IMR-90 (cell line): ENCODE measurements at places on chromosomes 2 and 18. TPM values are rescaled to one million over a fixed set of nuclear protein-coding genes. Genes with fewer than 3 reads are reported as not detected.
A peak's percentile ranks its signal among the peaks of the same experiment; 100 is the strongest.

- no peak for DNase-seq
Measured at GRCh38 chr18:57185434-57185833, 38.5 kb downstream of the BOD1L2 start.

GRCh38 chr2:48600917-48601316, 16.7 kb upstream of the GTF2A1L start:
- peak; percentile 87 for DNase-seq

The MLPH gene
- total RNA-seq: 13.8 and 13.9 TPM in 2 replicates

The DSG2 gene
- total RNA-seq: 1.7 and 2.3 TPM in 2 replicates

DNA sequence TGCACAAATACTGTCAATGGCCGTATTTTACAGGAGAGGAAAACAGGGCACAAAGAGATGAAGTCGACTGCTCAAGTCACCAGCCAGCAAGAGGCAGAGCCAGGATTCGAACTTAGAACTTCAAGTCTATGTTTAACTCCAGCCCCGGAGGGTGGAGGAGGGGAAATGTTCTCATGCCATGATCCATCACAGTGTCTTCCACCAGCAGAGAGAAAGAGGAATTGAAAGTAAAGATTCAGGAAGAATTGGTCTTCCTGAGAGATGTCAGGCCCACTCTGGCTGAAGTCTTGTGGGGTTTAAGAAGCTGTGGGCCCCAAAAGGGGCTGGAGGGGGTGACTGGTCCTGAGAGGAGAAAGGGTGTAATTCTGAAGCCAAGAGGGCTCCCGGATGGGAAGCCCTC, 260.0 kb downstream of the TNS1 start:
- no peak for DNase-seq

The TUBA3E gene
- total RNA-seq: not detected in 2 replicates

DNA sequence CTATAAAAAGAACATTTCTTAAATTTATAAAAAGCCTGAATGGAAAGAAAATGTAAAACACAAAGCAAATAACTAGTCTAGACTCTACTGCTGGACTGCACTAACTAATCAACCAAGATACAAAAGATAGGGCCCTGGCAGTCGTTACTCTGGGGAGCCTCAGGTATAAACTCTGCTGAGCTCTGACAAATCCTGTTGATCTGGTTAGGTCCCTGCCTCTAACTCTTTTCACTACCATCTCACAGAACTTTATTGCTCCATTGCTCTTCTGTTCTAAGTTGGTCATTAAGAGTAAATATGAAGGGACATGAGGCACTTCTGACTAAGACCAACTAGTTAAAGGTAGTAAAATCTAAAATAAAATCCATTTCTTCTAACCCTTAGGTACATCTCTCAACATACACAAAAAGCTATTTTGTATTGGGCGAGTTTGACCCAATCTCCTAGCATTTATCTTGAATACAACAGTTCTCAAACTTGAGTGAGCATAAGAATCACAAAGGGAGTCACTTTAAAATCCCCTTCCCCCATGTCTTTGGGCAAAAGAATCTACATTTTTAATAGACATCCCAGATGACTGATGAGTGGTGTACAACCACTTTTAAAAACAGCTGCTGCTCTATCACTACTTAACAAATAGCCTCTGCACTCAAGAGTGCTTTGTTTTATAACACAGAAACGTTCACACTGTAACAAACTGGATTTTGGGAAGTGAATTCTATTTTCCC, 2.5 kb downstream of the CHN1 start:
- no peak for DNase-seq

DNA sequence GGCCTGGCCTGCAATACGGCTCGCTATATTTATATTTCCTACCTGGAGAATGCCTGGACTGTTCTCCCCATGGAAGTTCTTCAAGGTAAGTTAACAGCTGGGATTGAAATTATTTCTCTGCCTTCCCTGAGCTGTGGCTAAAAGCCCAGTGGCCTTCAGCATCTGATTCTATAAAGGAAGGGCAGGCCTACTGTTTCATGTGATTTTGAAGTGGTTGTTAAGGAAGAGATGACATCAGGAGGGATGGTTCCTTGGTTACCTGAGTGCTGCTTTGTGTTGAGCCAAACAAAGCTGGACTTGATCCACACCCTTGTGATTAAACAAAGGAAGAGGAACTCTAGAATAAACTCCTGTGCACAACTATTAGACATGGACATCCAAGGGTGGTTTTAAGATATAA, 61.6 kb downstream of the MFSD6 start:
- peak; percentile 55 for DNase-seq

DNA sequence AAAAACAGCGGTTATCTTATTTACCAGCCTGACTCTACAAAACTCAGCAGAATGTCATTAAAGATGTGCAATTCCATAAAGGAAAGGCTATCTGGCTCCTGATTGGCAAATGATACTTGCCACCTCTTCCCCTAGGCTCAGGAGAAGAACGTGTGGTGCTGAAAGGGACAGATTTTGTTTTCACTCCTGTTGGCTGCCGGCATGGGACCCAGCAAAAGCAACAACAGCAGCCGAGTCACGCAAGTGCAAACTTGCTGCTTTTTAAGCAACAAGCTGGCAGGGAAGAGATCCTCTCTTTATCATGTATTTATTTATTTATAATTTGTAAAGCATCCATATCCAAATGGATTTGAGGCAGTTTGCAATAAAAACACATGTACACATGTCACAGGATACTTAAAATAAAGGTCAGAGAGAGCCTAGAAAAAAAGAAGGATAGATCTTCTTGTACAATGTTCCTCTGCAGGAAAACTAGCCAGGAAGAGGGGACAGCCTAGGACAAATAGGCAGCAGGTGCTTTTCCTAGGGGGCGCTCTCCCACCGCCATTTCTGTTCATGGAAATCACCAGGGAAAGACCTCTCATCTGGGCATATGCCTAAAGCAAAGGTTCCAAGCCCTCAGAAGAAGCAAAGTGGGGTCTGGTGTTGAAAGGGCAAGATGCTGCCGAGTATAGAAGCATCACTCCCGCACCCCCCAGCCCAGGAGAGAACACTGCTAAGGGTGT, 799.3 kb downstream of the BCL11A start:
- DNase-seq: no peak

- DNase-seq: no peak
Measured at GRCh38 chr2:197232010-197232409, 78.6 kb downstream of the ANKRD44 start.
